ENCODE measurements at places on chromosomes 1 and 21.

DNA sequence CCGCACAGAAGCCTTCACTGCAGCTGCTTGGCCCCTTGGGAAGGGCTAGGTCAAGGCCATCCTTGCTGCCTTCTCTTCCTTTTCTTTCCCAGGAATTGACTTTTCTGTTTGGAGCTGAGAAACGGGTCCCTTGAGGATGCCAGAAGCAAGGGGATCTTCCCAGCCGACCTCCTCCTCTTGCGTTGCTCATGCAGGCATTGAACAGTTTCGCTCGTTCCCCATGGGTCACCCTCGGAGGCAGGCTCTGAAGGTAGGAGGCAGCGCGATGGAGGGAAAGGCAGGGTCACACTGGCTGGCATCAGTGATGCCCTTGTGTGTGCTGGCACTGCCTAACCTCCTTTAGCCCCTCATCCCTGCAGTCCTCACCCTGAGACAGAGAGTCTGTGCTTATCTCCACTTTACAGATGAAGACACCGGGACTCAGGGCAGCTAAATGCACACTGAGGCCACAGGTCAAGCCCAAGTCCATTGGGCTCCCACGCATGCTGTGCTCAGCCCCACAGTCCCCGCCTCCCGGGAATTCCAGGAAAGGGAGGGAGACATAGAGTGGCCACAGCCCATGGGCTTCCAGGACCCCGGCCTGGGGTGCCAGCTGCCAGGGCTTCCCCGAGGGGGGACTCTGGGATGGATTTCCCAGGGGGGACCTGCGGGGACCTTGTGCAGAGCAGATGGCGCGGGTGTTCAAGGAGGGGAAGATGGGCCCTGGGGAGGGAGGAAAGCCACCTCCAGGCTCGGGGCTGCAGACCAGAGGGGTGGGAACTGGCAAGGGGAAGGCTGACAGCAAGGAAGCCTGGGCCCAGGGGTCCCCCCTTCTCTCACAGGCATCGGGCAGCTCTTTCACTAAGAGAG, 90.2 kb downstream of the SPSB1 start:
- no peak for DNase-seq

DNA sequence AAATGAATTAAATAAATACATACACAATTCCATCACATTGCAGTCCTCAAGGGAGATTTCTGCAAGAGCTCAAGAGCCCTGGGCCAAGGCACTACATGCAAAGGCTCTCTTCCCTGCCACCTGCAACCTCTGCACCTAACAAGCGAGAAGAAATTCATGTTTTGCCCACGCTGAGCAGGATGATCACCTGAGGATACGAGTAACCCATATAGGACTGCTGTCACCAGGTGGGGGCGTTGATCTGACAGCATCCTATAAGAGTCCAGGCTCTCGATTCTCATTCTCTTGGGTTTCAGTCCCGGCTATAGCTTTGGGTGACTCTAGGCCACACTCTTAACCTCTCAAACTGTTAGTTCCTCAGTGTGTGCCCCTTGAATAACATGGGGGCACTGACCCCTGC, 18.7 kb upstream of the SPOCD1 start:
- no peak for DNase-seq

DNA sequence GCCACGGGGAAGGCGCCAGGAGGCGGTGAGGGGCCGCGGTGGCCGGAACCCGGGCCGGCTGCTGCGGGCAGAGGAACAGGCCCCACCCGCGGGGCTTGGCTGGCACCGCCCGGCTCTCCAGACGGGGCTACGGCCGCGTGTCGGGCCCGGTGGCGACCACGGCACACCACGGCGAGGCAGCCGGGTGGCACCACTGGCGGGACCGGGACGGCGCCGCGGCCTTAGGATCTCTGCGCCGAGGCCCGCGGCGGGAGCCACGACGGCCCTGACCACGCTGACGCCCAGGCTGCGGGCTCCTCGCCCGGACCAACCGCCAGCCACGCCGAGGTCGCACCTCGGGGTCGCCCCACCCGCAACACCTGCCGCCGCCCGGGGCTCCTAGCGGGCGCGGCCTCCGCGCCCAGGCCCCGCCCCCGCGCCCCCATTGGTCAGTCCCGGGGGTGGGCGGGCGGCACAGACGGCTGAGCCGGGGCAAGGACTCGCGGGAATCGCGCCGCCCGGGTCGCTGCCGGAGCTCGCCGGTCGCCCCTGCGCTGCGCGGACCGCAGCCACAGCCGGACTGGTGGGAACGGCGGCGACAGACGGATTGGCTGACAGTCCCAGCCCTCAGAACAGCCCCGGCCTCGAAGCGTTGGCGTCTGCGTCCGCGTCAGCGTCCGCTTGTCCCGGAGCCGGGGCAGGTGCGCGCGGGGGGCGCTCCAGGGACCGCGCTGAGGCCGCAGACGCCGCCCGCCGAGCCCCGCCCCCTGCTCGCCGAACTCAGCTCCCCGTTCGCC, at the start of gene BMP8A:
Gene BMP8A (plus strand): TSS at position 491 of the 776 bp plus-strand sequence. CDS start 356 bp downstream, outside the sequence.
- DNase-seq = peak; percentile 71

- DNase-seq = no peak
These were observed 21.3 kb downstream of the NPR1 start for GRCh38 chr1:153699768-153700167.

DNA sequence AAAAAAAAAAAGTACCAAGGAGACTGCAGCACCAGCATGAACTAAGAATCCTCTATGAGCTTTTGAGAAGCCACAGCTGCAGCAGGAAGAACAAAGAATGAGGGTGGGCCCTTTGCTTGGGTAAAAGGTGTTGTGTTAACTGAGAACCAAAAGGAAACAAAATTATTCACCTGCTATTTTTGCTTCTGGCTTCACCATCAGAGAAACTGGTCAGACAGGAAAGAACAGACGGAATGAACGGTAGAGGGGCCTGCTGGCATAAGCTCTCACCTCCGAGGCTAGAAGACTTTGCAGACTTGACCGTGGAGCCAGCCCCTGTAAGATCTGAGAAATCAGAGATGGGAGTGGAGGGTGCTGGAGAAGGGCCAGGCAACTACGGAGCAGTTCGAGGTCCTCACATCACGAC, 27.6 kb downstream of the IL10RB start:
- DNase-seq = no peak

All from stimulated activated CD4-positive, alpha-beta T cell treated with anti-CD3 and anti-CD28 coated beads, TNF-alpha, amount 100 ng/mL, for 48 hours (primary cell).